ENCODE measurements at places on chromosomes 1 and 21.

- DNase-seq = no peak
Measured at GRCh38 chr1:109253803-109254620, 4.7 kb downstream of the CELSR2 start.

- no peak for DNase-seq
Measured at GRCh38 chr1:245332513-245332912, 177.7 kb downstream of the KIF26B start.

DNA sequence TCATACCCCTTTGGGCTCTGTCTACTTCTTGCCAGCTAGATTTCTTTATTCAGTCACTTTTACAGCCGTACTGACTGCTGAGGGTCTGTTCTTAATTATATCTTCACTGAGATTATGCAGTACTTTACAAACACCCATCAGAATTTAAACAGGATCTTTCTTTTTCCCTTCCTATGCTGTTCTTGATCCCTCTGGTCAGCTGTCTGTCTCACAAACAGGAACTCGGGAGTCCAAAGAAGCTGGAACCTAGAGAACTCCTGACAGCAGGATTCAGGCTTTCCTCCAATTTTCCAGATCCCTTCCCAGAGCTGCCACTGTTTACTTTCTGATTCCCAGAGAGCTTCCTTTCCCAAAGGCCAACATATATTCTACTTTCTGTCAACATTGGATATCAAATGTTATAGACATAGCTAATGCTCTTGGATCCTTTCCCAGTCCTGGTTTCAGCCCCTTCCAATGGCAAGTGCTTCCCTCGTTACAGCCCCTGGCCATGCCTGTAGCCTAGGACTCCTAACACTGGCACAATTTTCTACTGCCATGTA is 59.5 kb downstream of the ATP2B4 start:
- DNase-seq = no peak

DNA sequence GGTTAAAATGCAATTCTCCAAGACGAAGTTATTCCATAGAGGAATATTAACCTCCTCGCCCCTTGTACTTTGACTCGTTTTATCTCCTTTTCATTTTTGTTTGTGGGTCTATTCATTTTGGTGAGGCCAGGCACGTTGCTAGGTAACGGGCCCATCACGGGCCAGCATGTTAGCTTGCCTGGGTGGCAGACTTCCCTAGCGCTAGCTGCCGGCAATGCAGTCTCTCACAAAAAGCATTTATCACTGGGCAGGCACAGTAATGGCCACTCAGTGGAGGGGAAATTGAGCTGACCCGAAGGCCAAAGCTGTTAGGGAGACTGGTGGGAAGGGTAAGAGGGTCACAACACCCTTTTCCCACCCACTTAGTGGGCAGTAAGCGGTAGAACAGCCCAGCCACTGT is 234.4 kb upstream of the FOXD3 start:
- DNase-seq = no peak

DNA sequence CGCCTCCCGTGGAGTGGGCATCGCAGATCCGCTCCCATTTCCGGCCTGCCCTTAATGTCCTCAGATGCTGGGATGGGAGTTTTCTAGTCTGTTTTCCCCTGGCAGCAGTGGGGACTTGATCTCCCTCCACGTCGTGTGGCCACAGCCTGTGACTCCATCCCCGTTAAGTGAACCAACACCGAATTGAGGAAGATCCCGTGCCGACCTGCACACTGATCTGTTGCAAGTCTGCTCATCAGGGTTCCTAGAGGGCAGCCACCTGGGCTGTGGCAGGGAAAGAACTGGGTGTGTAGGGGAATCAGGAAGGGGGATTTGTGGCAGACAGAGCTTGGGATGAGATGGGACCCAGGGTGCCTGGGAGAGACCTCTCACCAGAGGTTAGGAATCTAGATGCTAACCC is 23.3 kb upstream of the CDK18 start:
- no peak for DNase-seq

- no peak for DNase-seq
Measured at GRCh38 chr1:153535242-153536011, at the start of gene S100A6. TSS of gene S100A6 (minus strand) at chr1:153535991. CDS start at chr1:153535339, 652 bp downstream.

- no peak for DNase-seq
Measured at GRCh38 chr1:27562534-27563340, 41.2 kb downstream of the AHDC1 start.

GRCh38 chr1:163974120-163974519 is 584.9 kb upstream of the PBX1 start:
- DNase-seq = no peak

DNA sequence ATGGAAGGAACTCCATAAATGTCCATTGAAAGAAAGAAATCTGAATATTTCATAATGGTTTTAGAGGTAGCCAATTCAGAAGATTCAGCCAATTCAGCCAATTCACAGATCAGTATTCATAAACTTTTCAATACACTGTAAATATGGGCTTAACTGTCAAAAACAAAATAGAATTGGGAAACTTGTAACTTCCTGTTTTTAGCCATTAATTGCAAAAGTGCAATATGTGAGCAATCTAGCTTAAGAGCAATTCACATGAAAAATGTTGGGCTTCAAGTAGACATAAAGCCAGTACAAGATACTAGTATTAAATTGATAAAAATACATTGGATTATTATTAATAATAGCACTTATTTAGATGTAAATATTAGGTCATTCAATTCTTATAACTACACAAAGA is 27.5 kb upstream of the PLPPR4 start:
- DNase-seq = no peak

GRCh38 chr1:173212952-173213491 is 5.9 kb upstream of the TNFSF4 start:
- DNase-seq = no peak

GRCh38 chr21:46220275-46220810 is 8.2 kb downstream of the LSS start:
- DNase-seq = no peak
